Activated CD8-positive, alpha-beta memory T cell treated with anti-CD3 and anti-CD28 coated beads for 1 hour (primary cell): ENCODE measurements at places on chromosomes 4 and X.
A peak's percentile ranks its signal among the peaks of the same experiment; 100 is the strongest.

GRCh38 chr4:98326168-98326567 is 65.0 kb downstream of the RAP1GDS1 start:
- no peak for DNase-seq

GRCh38 chr4:127622921-127623796 is 9.6 kb upstream of the INTU start:
- no peak for DNase-seq

DNA sequence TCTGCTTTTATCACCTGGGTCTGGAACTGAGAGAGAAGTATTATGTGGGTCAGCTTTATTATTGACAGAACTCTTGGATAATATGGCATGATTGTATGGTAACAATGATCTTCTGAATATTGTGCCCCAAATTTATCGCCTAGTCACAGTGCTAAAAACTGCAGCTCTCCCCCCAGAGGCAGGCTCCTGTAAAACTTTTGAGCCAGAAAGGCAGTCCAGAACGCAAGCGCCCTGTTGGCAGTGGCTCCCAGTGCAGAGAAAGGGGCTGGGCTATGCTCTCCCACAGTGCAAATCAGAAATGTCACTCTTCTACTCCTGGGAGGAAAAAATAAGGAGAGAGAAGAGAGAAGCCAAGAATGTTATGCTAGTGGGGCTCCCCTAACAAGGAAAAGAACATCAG is 50.5 kb downstream of the HELT start:
- no peak for DNase-seq

DNA sequence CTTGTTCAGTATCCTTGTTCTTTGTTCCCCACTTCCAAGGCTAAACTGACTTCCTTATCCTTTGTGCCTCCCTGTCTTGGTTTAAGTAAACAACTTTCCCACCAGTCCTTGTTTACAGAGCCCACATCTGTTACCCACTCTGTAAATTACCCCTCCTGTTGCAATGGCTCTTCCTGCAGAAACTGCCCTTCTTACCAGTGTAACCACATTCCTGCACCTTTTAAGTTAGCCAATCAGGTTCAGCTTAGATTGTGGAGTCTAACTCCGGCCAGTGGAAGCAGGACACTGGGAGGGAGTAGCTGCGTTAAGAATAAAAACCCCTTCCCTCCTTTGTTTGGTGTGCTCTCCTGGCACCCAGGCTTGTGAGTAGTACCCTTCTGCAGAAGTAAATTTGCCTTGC is 360.9 kb downstream of the PRDM5 start:
- no peak for DNase-seq

GRCh38 chr4:4666693-4667621 is 125.1 kb upstream of the STX18 start:
- DNase-seq, result no peak

GRCh38 chr4:89158884-89159503 is 47.7 kb downstream of the TIGD2 start:
- no peak for DNase-seq

DNA sequence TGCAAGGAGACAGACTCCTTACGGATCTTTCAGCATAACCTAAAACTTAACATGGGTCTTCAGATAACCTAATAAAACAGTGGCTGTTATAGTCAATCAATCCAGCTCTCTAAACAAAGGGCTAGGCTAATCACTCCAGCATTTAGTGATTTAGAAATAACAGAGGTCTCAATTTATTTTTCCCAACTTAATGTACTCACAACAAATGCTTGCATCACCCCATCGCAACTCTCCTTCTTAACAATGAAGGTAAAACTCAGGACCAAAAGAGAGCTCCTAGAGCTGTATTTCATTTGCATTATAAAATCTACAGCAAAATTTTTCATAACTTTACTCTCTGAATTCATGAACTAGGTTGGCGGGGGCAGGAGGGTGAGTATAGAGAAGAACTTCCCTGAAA is 1.1 kb downstream of the LIN54 start:
- no peak for DNase-seq

DNA sequence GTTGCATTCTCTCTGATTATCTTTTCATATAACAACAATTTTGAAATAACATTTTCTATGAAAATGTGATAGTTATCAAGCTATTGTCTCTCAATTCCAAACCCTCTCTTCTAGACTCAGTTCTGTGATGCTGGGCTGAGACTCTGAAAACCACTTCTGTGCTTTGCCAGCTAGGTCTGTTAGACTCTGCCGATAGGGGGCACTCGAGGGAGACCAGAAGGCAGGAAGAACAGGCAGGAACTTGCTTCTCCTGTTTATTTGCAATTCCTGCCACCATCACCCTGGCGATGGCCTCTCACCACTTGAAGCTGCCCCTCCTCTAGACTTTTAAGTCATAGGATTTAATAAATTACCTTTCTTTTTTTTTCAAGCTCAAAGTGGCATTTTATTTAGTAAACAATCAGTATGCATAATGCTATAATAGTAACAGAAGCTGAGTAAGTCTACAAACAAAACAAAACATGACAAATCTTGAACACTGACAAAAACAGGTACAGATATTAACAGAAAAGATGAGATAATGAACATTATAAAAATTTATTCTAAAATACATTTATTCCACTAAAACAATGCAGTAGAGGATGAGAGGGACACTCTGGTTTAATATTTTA is 49.7 kb downstream of the RASL11B start:
- DNase-seq, result peak; percentile 43

DNA sequence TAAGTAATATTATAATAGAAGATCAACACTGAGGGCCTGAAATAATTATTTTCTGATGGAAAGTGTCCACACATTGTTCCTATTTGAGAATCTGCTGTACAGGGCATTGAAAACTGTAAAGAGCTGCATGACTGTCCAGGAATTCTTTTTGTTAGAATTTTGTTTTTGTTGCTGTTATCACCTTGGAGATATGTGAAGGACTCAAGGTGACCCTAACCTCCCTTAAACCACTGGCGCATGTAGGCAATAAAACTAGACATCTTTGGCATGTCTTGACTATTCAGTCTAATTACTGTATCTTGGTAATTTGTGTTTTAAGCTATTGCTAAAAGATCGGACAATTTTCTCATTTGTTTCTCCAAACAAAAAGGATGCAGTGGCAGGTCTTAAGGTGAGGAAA is 55.5 kb upstream of the SMIM10 start:
- no peak for DNase-seq

DNA sequence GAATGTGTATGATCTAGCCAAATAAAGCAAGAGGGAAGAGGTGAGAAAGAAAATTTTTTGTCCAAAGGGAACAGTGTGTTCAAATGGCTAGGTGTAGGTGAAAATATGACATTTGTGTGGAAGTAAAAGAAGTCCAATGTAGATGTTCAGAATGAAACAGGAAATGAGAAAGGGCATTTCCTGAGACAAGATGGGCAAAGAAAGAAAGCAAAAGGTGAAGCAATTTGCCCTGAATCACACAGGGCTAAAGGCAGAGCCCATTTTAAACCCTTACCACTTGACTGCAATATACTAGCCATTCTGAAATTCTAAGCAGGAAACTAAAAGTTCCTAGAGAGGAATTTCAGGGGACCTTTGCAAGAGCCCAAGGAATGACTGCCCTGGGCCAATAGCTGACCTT is 36.0 kb downstream of the CLOCK start:
- DNase-seq, result no peak

DNA sequence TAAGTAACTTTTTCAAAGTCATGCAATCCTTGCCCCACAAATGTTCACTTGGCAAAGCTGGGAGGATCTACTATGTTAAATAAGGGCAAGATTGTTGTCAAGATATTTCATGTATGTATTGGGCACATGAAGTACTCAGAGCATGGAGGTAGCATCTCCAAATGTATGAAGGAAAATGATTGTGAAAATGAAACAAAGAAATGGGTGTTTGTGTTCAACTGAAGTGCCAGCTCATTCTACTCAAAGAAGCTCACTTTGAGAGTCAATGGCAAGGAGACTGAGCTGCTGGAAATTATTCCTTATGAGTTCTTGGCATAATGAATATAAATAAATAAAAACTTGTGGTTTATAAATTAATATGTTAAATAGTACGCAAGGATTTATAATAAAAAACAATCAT is 124.5 kb upstream of the ARSJ start:
- no peak for DNase-seq

DNA sequence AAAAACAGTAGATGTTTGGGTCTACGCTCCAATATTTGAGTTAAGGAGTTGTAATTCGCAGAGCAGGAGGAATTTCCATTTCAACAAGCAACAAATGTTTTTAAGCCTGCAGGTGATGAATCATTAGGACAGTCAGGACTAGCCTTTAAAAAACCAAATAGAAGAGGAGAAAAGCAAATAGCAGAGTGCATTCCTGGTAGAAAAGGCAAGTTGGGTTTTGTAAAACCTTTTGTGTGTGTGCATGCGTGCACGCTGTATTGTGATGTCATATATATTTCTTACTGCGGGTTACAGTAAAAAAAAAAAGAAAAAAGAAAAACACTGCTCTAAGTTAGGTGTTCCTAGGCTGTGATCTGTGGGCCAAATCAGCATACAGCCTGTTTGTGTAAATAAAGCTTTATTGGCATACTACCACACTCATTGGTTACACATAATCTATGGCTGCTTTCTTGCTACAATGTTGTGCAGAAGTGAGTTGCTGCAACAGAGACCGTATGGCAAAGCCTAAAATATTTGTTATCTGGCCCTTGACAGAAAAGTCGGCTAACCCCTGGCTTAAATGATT is 135.6 kb downstream of the MID1 start:
- DNase-seq, result no peak

- no peak for DNase-seq
Observed at GRCh38 chrX:124814106-124814505, 467.7 kb downstream of the SH2D1A start.

- DNase-seq, result no peak
Observed at GRCh38 chr4:75675004-75675531, 1.9 kb upstream of the G3BP2 start.

DNA sequence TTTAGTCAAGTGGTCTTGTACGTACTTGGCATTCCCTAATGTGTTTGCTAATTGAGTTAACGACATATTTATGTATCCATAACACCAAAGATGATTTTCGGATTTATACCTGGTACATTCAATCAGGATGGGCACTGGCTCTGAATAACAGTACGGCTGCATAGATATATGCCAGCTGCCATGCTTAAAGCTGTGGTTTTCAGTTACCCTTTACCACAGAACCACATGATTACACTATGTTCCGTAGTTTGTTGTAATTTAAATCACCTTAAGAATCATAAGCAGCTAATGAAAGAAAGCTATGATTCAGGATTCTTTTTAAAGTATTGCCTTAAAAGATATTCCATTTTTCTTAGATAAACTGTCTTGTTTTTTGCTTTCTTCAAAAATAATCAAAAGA is 53.6 kb downstream of the FIP1L1 start:
- no peak for DNase-seq

GRCh38 chr4:153465615-153466080 is 512 bp upstream of the TMEM131L start:
- no peak for DNase-seq

DNA sequence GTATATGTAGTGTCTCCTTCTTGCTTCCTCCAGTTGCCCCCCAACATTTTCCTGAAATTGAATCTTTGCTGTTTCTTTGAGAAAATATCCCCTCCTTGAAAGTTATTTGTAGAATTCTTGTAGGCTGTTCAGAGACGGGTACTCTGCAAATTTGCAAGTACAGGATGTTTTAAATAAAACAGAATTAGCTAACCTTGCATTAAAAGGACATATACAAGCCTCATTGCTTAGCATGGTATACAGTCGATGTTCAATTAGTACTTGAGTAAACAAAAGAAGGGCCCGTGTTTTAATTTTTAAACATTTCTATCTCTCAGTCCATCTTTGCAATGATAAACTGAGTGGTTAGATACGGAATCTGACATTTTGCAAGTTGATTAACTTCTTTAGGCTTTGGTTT is 50.8 kb downstream of the RAPGEF2 start:
- DNase-seq, result no peak

GRCh38 chrX:131187206-131187605 is 101.9 kb downstream of the IGSF1 start:
- no peak for DNase-seq

- no peak for DNase-seq
Observed at GRCh38 chr4:152176627-152177214, 359.2 kb downstream of the FBXW7 start.

- no peak for DNase-seq
Observed at GRCh38 chrX:115539841-115540240, 21.1 kb upstream of the PLS3 start.

DNA sequence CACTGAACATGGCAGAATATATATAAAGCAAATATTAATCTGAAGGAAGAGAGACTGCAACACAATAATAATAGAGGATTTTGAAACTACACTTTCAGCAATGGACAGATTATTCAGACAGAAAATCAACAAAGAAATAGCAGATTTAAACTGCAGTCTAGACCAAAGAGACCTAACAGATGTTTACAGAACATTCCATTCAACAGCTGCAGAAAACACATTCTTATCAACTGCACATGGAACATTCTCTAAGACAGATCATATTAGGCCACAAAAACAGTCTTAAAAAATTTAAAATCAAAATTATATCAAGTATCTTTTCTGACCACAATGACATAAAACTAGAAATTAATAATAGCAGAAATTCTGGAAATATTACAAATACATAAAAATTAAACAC is 27.1 kb downstream of the CENPE start:
- DNase-seq, result no peak

DNA sequence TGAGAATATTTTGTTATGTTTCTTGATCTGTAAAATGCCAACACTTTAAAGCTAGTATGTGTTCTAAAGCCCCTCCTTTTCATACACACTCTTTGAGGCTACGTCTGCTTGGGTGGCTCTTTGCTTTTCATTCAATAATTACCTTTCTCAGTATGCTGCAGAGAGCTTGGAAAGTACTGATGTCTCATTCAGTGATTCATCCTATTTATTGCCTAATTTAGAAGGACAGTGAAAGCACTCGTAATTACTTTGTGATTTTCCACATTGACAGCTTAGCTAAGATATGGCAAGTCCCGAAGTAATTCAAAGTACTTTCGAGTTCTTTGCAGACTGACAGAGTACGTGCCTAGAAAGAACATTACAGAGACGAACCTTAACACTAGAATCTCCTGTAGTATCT is 57.2 kb downstream of the BMP15 start:
- no peak for DNase-seq

DNA sequence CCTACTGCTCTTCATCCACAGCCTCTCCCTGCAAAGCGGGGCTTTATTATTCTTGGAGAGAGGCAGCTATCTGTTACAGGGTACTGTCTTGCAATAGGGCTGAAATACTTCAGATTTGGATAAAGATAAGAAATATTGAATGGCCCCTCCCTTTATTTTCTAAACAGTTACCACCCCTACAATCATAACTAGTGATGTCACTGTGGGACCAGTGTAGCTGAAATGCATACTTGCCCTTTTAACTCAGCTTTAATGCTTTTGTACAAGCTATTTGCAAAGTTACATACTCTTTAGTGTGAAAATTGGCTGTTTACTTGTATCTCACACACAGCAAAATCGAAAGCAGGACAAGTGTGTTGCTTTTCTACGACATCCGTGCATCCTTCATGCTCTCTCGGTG is 261.7 kb upstream of the GATB start:
- no peak for DNase-seq

GRCh38 chr4:81405900-81406401 is 65.8 kb downstream of the RASGEF1B start:
- DNase-seq, result peak; percentile 7
